ENCODE measurements at places on chromosomes 4 and X.

GRCh38 chrX:107674480-107675364, 46.4 kb downstream of the PRPS1 start:
- no peak for DNase-seq

DNA sequence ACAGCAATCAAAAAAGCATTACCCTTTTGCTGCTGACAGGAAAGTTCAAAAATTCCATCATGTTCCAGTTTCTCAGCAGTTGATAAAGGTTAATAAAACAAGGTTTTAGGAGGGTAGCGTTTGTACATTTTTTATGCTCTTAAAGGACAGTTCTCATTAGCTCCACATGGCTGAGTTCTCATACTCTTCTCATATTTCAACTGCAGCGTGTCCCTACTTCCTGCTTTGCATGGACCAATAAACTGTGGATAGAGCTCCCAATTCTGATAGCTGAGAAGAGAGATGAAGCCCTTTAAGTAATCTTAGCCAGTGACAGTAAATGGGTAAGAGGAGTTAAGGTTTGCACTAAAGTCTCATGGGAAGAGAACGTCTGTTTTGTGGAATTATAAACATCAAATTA, 53.5 kb downstream of the SPANXA2 start:
- DNase-seq = no peak

DNA sequence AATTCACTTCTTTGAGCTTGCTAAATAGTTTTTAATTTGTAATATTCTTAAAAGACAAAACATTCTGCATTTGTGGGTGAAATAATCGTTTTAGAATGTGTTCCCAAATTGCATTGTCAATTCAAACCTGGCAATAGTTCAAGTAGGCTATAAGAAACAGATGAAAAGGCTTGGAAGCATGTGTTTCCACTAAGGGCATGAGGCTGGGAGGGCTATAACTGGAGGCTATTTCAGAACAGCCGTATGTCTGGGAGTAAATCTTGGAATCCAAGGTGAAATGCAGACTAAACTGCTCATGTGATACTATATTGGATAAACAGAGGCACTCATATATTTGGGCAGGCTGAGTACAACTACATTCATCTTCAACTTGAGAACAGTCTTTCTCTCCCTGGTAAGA, 117.4 kb upstream of the GRPR start:
- no peak for DNase-seq

- DNase-seq = no peak
Measured at GRCh38 chrX:147803948-147804347, 107.8 kb upstream of the FMR1 start.

DNA sequence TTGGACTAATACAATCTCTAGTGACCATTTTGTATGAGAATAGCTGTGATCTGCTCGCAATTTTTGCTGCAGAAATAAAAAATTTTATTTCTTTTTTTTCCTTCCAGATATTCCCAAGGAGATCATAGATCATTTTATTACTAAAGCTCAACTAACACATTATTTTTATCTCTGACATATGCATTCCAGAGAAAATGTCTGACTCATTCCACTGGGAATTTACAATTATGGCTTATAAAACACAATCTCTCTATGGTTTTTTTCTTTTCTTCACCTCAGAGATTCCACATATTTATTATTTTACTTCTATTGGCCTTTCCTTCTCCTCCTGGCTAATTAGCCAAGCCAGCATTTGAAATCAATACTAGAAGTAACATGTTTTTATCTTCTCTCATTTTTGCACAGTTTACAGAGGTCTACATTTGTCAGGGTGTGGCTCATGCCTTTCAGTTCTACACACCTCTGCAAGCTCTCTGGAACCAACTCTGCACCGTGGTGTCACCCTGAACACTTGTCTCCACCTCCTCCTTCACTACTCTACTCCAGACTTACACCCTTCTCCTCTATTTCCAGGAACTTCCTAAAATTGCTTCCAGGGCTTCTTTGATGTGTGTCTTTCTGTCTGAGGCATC, 59.8 kb upstream of the GPM6A start:
- DNase-seq = no peak

DNA sequence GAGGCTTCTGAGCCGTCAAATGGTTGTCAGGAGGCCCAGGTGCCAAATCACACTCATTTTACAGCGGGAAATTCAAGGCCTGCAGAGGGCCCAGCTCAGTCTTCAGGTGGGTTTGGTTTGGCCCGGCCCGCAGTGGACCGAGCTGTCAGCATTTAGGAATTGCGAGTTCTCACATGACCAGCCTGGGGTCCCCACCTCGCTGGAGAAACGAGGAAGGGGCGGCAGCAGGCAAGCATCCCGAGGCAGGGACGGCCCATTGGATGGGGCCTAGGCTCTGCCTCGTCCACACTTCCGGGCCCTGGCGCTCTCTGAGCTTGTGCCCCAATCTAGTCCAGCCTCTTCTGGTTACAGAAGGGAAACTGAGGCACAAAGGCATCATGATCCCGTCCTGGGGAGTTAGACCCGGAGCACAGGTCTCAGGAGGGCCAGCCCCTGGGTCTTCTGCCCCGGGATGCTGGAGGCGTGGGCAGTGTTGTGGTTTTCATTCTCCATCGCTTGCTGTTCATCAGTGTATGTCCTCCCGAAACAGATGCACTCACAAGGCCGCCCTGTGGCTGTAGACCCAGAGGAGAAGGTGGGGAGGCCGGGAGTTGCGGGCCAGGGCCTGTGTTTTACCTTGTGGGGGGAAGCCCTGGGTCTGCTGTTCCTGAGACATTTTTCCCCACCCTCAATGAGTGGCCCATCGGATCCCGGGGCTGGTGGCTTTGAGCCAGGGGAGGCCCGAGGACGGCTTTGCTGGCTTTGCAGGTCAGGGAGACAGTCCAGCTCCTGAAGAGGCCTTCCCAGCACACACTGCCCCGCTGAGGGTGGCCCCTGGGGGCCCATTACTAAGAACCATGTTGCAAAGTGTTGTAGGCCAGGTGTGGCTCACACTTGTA, 8.9 kb downstream of the PSAPL1 start:
- DNase-seq = no peak

- no peak for DNase-seq
Measured at GRCh38 chr4:77073106-77073809, 2.5 kb downstream of the CCNI start.

DNA sequence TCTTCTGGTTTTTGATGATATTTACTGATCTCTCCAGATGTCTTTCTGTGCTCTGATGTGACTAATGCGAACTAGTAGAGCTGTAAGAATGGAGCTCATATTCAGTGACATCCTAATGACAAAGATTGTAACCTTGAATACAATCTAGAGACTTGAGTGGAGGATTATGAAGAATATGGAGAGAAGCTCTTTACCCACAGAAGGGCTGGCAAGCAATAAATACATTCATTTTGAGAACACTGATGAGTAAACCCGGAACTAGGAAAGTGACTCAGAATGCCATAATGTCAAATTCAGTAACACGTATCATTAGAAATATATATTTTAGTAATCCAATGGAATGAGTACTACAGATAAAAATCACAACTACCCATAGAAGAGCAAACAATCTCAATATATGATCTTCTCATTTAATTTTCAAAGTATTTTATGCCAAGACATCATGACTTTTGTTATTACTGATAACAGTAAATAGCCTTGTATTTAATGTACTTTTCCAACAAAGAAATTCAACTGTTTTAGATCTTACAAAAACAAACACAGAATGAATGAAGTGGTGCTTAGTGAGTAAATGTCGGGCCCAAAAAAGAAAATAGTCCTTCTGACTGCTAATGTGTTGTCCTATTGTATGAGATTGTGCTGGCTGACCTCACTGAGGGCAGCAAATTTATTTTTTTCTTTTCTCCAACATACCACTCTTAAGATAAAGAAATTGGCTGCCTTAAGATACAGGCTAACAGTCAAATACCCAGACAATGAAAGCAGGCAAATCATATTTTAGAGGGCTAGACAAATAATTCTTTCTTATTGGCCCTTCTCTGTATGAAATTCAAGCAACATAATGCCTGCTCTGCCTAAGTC, 49.2 kb upstream of the HDAC8 start:
- no peak for DNase-seq

GRCh38 chrX:66912417-66912816, 273.5 kb upstream of the EDA2R start:
- no peak for DNase-seq
